ENCODE measurements at places on chromosomes 2 and 18.

DNA sequence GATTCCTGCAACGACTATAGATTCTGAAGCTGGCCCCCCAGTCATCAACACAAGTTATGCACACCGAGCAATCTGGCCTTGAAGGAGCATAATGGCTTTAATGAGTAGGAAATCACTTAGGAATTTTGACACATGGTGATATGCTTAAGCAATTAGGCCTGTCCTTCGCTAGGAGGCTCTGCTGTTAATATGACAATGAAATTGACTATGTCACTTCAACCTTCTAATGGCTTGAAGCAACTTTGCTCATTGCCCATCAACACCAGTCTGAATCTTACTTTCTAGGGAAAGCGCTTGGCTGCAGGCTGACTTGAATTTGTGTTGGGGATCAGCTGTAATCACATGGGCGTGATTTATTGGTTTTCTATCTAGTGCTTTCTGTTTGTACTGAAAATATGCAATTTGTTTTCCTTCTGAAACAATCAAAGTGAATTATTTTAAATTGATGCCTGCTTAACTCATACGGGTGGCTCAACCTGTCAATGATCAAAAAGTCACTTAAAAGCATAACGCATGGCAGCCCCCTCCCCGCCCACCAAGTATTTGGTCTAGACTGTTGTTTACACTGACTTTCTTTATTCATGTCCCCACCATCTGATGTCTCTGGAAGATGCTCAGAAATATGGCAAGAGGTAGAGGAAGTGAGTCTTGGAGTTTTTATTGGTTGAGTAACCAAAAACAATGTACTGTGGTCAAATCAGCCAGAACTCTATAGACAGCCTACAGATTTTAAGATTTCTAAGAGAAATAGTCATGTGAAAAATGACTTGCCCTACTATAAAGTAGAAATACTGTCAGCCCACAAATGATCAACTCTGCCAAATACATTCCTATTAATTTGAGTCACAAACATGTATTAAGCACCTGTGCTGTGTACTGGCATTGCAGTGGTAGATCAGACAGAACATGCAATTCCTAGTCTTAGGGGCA is 344.9 kb downstream of the RBM43 start:
- no peak for DNase-seq

GRCh38 chr2:202652119-202652518 is 17.4 kb downstream of the FAM117B start:
- DNase-seq: no peak

DNA sequence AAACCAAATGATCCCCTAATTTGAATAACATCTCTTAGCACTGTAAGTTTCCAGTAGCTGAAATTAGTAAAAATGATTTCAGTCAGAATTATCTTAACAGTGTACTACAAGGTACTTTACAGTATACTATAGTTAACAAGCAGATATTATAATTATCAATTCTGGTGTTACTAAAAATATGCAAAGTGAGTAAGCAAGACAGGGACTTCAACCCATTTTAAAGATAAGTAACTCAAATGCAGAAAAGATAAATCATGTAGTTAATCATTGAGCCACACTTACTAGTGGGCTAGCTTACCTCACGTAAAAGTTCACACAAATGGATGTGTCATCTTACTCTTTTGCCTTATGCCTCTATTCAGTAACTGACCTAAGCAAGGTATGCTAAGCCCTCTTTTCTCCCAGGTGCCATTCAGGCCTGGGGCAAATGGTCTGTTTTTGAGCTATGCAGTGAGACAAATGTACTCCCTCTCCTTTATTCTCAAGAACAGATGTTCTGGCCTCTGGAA is 101.0 kb downstream of the NBAS start:
- no peak for DNase-seq

GRCh38 chr2:88856409-88857135 is 165.1 kb downstream of the RPIA start:
- no peak for DNase-seq

GRCh38 chr2:46165916-46166315 is 131.3 kb upstream of the EPAS1 start:
- DNase-seq: no peak

DNA sequence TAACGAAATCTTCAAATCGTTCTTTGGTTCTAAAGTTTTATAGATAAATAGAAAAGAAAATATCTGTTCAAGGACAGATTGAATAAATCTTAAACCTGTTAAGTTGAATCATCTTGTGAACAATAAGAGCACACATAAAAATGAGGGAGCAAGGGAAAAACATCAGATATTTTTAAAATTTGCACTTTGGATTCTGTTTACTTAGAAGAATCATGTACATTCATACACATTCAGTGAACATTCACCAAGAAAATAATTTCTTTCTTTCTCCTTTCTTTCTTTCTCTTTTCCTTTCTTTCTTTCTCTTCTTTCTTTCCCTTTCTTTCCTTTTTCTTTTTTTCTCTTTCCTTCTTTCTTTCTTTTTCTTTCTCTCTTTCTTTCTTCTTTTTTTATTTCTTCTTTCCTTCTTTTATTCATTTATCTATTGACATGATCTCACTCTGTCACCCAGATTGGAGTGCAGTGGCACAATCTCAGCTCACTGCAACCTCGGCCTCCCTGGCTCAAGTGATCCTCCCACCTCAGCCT is 164.9 kb downstream of the PDE1A start:
- no peak for DNase-seq

DNA sequence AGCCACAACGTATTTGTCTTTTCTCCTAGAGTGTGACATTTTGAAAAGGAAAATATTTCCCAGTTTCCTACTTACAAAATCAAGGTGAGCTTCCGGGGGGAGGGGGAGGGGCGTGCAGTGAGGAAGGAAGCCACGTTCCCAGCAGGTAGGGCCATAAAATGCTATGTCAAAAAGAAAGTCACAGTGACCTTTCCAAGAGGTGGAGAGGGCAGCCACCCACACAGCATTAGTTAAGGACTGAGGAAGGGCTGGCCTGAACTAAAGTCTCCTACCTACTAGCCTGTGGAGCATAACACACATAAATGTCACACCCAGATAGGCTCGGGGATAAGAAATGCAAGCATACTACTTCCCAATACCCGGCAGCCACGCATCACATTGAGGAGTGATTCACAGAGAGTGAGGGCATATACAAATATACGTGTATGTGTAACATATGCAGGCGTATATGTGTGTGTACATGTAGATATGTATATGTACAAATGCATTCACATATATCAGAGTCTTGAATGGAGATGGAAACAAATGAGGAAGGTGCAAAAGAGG is 191.1 kb downstream of the STK39 start:
- no peak for DNase-seq
